Airway epithelial cell (primary cell): ENCODE measurements at places on chromosomes 2 and 18. TPM values are rescaled to one million over a fixed set of nuclear protein-coding genes. Genes with fewer than 3 reads are reported as not detected.

The LOXHD1 gene
- not detected in 2 replicates for total RNA-seq

The ASNSD1 gene
- total RNA-seq: 19.3 and 28.9 TPM in 2 replicates

The SERPINB10 gene
- 0.23 and 0.28 TPM in 2 replicates for total RNA-seq

The GALNT5 gene
- total RNA-seq: 48.1 and 67.4 TPM in 2 replicates

The GCKR gene
- total RNA-seq: not detected in 2 replicates

The EMX1 gene
- total RNA-seq: not detected in 2 replicates

The KIF1A gene
- total RNA-seq: not detected in 2 replicates

The PAIP2B gene
- 5.0 and 5.9 TPM in 2 replicates for total RNA-seq

The HADHA gene
- 129 and 144 TPM in 2 replicates for total RNA-seq

The KCNIP3 gene
- 0.23 and 0.99 TPM in 2 replicates for total RNA-seq

The KCNE4 gene
- total RNA-seq: 0.35 TPM in 1 of 2 replicates, not detected in the other

The SERPINB2 gene
- total RNA-seq: 205 and 218 TPM in 2 replicates

The LDLRAD4 gene
- total RNA-seq: not detected in 2 replicates

The PFN4 gene
- not detected in 2 replicates for total RNA-seq

The SATB2 gene
- total RNA-seq: 0.28 and 0.42 TPM in 2 replicates

The CELF4 gene
- 0.42 TPM in 1 of 2 replicates, not detected in the other for total RNA-seq

The STON1 gene
- 0.05 and 0.56 TPM in 2 replicates for total RNA-seq

The AQP12A gene
- not detected in 2 replicates for total RNA-seq

The RAX gene
- not detected in 2 replicates for total RNA-seq

The WDR7 gene
- total RNA-seq: 4.4 and 8.9 TPM in 2 replicates

The SIX3 gene
- total RNA-seq: not detected in 2 replicates

The SH2D6 gene
- total RNA-seq: not detected in 2 replicates

The KCNJ3 gene
- total RNA-seq: not detected in 2 replicates

The AKAIN1 gene
- not detected in 2 replicates for total RNA-seq

The MAP3K19 gene
- total RNA-seq: not detected in 2 replicates

The SLC14A1 gene
- total RNA-seq: not detected in 2 replicates

The NGEF gene
- 3.6 and 7.6 TPM in 2 replicates for total RNA-seq

The TDRD15 gene
- total RNA-seq: not detected in 2 replicates

The HOXD12 gene
- not detected in 2 replicates for total RNA-seq

The CDH20 gene
- total RNA-seq: not detected in 2 replicates

The DSG4 gene
- 0.05 and 0.07 TPM in 2 replicates for total RNA-seq

The TSHZ1 gene
- total RNA-seq: 5.0 and 6.7 TPM in 2 replicates

The PLEKHH2 gene
- total RNA-seq: 1.1 and 2.5 TPM in 2 replicates

The SNRNP200 gene
- total RNA-seq: 56.3 and 80.8 TPM in 2 replicates

The TEX51 gene
- total RNA-seq: not detected in 2 replicates

The ANTXR1 gene
- total RNA-seq: 8.5 and 11.4 TPM in 2 replicates

The MARCHF4 gene
- total RNA-seq: 0.42 and 0.85 TPM in 2 replicates

The NDUFV2 gene
- 127 and 139 TPM in 2 replicates for total RNA-seq

The PTPRN gene
- 0.49 TPM in 1 of 2 replicates, not detected in the other for total RNA-seq

The CDH2 gene
- total RNA-seq: 0.56 and 1.3 TPM in 2 replicates

The CIAO1 gene
- 73.9 and 119 TPM in 2 replicates for total RNA-seq

The SH3RF3 gene
- 0.78 and 1.1 TPM in 2 replicates for total RNA-seq

The IL1F10 gene
- 0.78 TPM in 1 of 2 replicates, not detected in the other for total RNA-seq

The UGT1A3 gene
- total RNA-seq: 0.35 TPM in 1 of 2 replicates, not detected in the other

The RGPD8 gene
- 0.88 and 3.9 TPM in 2 replicates for total RNA-seq

The NFU1 gene
- 26.7 and 44.6 TPM in 2 replicates for total RNA-seq
